Naive thymus-derived CD4-positive, alpha-beta T cell (primary cell): ENCODE measurements at places on chromosomes 1 and 21. TPM values are rescaled to one million over a fixed set of nuclear protein-coding genes. Genes with fewer than 3 reads are reported as not detected.
A peak's percentile ranks its signal among the peaks of the same experiment; 100 is the strongest.

The TMEM125 gene
- total RNA-seq: not detected in 2 replicates

GRCh38 chr1:218384581-218384993, 39.5 kb downstream of the TGFB2 start:
- H3K4me1 ChIP-seq: no peaks in the 10 kb centered on the region
- no peaks in the 10 kb centered on the region for H3K27me3 ChIP-seq
- no peak overlapping the region for H3K4me3 ChIP-seq
- no peak overlapping the region for H3K27ac ChIP-seq
- no peaks in the 10 kb centered on the region for H3K36me3 ChIP-seq
- DNase-seq: no peak

- H3K27me3 ChIP-seq: no peaks in the 10 kb centered on the region
- H3K27ac ChIP-seq: no peak overlapping the region
- no peak for DNase-seq
- H3K4me3 ChIP-seq: no peak overlapping the region
- H3K36me3 ChIP-seq: no peaks in the 10 kb centered on the region
Observed at GRCh38 chr1:212531796-212532195, 76.8 kb upstream of the ATF3 start.

- H3K27ac ChIP-seq: no peak overlapping the region
- DNase-seq: no peak
- H3K36me3 ChIP-seq: no peaks in the 10 kb centered on the region
- H3K4me1 ChIP-seq: no peaks in the 10 kb centered on the region
Observed at GRCh38 chr1:235937123-235937522, 70.4 kb upstream of the LYST start.

DNA sequence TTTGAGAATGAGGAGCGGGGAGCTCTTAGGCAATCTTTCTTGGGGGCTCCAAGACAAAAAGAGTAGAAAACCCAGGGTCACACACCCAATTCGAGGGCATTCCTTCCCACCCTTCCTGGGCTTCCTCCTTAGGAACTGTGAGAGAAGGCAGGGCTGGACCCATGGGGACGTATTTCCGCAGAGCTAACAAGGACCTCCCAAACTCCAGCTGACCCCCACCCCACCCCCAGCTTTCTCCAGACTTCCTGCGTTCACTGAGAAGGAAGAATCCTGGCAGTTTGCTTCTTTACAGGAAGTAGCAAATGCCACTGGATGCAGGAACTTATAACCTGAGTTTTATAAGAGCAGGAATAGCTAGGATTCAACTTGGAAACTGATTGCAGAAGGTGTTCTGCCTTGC, 2.7 kb upstream of the LHX9 start:
- peaks cover 82% of the 10 kb centered on the region for H3K27me3 ChIP-seq
- no peaks in the 10 kb centered on the region for H3K36me3 ChIP-seq
- no peak for DNase-seq
- H3K4me1 ChIP-seq: peaks cover 78% of the 10 kb centered on the region
- no peak overlapping the region for H3K4me3 ChIP-seq

The DNALI1 gene
- 0.50 TPM for total RNA-seq

GRCh38 chr1:17128361-17128760, 9.1 kb upstream of the PADI2 start:
- H3K36me3 ChIP-seq: no peaks in the 10 kb centered on the region
- no peaks in the 10 kb centered on the region for H3K27me3 ChIP-seq
- H3K27ac ChIP-seq: no peak overlapping the region
- no peak for DNase-seq

- no peak overlapping the region for H3K27ac ChIP-seq
- DNase-seq: no peak
- H3K4me3 ChIP-seq: no peak overlapping the region
Observed at GRCh38 chr21:18373606-18374005, 30.0 kb downstream of the TMPRSS15 start.

GRCh38 chr1:245750261-245750660, 595.5 kb downstream of the KIF26B start:
- no peaks in the 10 kb centered on the region for H3K4me1 ChIP-seq
- no peak overlapping the region for H3K4me3 ChIP-seq
- H3K27me3 ChIP-seq: no peaks in the 10 kb centered on the region
- no peak overlapping the region for H3K27ac ChIP-seq

GRCh38 chr1:206691604-206692003, 6.9 kb downstream of the MAPKAPK2 start:
- H3K27ac ChIP-seq: no peak overlapping the region
- H3K27me3 ChIP-seq: no peaks in the 10 kb centered on the region

GRCh38 chr1:117679868-117680267, 74.0 kb downstream of the TENT5C start:
- no peaks in the 10 kb centered on the region for H3K36me3 ChIP-seq
- H3K4me3 ChIP-seq: no peak overlapping the region
- no peak for DNase-seq
- no peaks in the 10 kb centered on the region for H3K4me1 ChIP-seq
- no peak overlapping the region for H3K27ac ChIP-seq
- no peaks in the 10 kb centered on the region for H3K27me3 ChIP-seq

DNA sequence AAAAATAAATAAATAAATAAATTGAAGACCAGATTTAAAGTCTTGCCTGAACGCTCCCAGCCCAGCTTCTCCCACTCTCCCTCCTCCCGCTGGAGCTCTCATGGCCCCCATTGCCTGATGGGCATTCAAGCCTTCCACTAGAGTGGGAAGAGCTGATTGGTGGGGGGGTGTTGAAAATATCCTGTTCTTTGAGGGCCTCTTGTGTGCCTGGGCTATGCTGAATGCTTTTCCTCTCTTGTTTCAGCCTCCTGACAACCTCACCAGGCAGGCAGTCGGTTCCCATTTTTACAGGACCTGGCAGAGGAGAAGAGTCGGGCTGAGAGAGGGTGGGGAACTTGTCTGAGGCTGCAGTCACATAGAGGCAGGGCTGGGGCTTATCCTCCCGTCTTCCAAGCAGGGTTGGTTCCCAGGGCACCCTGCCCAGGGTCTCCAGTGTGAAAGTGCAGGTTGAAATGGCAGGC, 59.2 kb upstream of the SSBP3 start:
- H3K36me3 ChIP-seq: no peaks in the 10 kb centered on the region
- no peaks in the 10 kb centered on the region for H3K27me3 ChIP-seq
- no peak overlapping the region for H3K4me3 ChIP-seq
- peaks cover 19% of the 10 kb centered on the region for H3K4me1 ChIP-seq
- no peak overlapping the region for H3K27ac ChIP-seq
- DNase-seq: no peak

The GJA8 gene
- not detected for total RNA-seq

DNA sequence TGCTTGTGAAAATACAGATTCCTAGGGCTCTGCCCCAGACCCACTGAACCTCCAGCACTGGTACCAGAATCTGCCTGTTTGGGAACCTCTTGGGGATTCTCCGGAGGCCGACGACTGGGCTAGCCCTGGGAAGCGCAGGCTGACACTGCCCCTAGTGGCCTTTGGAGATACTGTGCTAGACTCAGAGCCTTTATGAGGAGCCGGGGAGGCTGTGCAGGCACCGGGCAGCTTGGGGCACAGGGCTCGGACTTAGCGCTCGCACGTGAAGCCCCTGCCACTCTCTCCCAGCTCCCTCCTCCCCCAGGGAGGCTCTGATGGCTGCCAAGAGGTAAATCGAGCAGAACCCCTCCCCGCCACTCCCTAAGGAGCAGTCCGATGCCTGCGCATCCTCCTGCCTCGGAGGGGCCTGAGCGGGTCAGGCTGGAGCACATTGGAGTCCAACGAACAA, 144.6 kb upstream of the TNR start:
- no peak for DNase-seq
- no peak overlapping the region for H3K27ac ChIP-seq
- no peak overlapping the region for H3K4me3 ChIP-seq
- no peaks in the 10 kb centered on the region for H3K27me3 ChIP-seq
- H3K4me1 ChIP-seq: no peaks in the 10 kb centered on the region

The SLFNL1 gene
- 0.20 and 0.29 TPM in 2 replicates for total RNA-seq

DNA sequence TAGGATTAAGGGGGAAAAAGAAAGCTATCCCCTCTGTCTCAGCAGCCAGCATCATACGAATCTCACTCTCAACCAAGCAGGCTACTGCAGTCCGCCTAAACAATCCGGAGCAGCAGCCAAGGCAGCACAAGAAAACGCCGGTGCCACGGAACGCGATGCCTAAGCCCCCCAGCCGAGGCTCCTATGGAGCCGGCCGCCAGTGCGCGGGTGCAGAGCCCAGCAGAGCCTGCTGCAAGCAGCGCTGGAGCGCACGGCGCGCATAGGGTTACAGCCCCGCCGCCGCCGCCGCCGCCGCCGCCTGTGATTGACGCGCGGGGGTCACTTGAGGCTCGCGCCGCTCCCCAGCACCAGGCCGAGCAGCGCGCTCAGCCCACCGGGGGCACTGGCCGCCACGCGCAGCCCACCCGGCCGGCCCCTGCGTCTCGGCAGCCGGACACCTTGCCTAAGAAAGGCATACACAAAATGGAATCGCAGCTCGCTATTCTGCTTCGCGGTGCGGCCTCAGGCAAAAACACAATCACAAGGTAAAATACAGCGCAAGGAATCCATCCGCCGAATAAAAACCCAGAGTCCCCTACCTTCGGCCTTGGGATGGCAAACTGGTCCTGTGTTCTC, 780 bp downstream of the HIVEP3 start:
- no peaks in the 10 kb centered on the region for H3K36me3 ChIP-seq
- H3K27ac ChIP-seq: peak overlapping the region; percentile 65
- DNase-seq: peak; percentile 49
- H3K4me3 ChIP-seq: peak overlapping the region; percentile 67
- no peaks in the 10 kb centered on the region for H3K27me3 ChIP-seq
- peaks cover 62% of the 10 kb centered on the region for H3K4me1 ChIP-seq

The CCSAP gene
- total RNA-seq: 13.4 TPM

DNA sequence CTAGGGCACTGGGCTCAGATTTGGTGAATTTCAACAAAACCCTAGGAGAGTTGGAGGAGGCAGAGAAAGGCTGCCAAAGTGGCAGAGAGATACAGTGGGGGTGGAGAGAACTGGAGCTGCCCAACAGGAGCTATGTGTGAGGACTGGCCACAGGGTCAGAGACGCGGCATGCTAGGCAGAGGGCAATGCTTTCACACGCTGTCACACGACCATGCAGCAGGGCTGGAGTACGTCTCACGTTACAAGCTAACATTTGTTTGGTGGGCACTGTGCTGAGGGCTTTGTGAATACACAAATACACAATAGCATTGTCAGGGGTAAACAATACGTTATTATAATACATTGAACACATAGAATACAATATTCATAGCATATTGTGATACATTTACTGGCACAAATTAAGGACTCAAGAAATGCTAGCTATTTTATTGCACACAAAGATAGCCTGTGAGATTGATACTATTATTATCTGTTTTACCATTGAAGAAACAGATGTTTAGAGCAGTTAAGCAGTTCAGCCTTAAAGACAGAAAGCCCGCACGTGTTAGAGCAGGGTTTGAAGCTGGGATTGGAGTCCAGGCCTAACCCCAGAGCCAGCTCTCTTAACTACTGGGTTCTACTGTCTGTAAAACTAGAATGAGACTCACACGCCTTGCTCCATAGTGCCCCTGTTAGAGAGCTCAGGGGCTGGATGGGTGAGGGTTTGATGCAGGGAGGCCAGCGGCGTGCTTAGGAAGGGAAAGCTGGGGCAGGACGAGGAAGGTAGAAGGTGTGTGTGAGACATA, 4.5 kb downstream of the RAB7B start:
- H3K4me1 ChIP-seq: no peaks in the 10 kb centered on the region
- no peaks in the 10 kb centered on the region for H3K36me3 ChIP-seq

The ARHGAP29 gene
- 0.37 TPM for total RNA-seq

DNA sequence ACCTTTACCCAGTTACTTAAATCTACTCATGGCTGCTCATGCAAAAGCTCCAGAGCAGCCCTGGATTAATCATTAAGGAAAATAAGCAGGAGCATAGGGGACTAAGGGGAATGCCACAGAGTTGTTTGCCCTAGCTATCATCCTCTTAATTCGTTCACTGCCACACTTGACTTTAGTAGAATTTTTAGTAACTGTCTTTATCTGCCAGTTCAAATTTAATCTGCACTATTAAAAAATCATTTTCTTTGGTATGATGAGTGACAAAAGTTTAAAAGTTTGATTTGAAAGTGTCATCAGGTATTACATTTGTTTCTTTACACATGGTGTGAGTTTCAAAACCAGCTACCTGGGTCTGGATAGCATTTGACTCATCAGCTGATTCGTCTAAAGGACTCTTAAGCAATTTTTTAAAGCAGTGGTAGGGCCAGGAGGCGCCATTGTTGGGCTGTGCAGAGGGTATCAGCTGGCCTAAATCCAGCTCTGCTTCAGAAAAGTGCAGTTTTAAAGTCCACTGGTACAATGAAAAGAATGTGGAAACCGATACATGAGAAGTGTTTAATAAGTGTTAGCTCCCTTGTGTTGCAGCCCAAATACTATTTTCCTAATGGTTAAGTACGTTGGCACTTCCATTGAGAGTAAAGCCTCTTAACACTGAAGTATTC, 69.9 kb upstream of the DR1 start:
- no peak overlapping the region for H3K27ac ChIP-seq
- H3K4me3 ChIP-seq: no peak overlapping the region
- H3K27me3 ChIP-seq: no peaks in the 10 kb centered on the region

The KRTAP21-3 gene
- total RNA-seq: not detected

DNA sequence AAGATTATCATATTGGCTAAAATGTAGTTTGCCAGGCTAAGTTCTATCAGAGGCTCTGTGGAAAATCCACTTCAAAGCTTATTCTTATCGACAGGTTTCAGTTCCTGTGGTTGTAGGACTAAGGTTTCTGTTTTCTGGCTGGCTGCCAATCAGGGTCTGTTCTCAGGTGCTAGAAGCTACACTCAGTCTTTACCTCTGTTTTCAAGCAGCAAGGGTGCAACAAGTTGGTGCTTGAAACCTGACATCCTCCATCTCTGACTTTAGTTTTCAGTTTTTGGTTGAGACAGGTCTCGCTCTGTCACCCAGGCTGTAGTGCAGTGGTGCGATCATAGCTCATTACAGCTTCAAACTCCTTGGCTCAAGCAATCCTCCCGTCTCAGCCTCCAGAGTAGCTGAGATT, 15.3 kb upstream of the TMCO2 start:
- no peaks in the 10 kb centered on the region for H3K27me3 ChIP-seq
- H3K36me3 ChIP-seq: peaks cover 64% of the 10 kb centered on the region
- no peak overlapping the region for H3K4me3 ChIP-seq
- no peaks in the 10 kb centered on the region for H3K4me1 ChIP-seq
- no peak overlapping the region for H3K27ac ChIP-seq
